ENCODE measurements at places on chromosomes 1 and 21.

- DNase-seq: no peak
Measured at GRCh38 chr1:63448731-63449246, 74.2 kb downstream of the ITGB3BP start.

GRCh38 chr1:93976291-93976690, 67.1 kb upstream of the GCLM start:
- DNase-seq: no peak

- DNase-seq: no peak
Measured at GRCh38 chr21:43343992-43344886, 82.7 kb downstream of the SIK1 start.

DNA sequence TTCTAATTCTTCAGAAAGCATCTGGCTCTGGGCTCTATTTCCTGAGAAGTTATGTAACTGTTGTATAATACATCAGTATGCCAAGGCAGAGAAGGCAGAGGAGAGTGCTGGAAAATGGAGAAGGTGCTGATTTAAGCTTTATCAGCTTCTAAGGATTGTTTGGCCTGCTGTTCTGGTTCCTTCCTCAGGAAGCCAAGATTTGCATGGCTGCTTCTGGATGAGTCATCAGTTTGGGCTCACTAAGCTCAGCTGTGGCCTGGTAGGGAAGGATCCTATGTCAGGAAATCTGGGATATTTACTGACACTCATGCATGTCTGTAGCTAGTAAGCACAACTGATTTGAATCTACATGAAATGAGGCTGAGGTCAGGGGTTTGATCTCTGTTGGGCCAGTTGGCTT, 73.2 kb upstream of the ADGRL4 start:
- DNase-seq: no peak

DNA sequence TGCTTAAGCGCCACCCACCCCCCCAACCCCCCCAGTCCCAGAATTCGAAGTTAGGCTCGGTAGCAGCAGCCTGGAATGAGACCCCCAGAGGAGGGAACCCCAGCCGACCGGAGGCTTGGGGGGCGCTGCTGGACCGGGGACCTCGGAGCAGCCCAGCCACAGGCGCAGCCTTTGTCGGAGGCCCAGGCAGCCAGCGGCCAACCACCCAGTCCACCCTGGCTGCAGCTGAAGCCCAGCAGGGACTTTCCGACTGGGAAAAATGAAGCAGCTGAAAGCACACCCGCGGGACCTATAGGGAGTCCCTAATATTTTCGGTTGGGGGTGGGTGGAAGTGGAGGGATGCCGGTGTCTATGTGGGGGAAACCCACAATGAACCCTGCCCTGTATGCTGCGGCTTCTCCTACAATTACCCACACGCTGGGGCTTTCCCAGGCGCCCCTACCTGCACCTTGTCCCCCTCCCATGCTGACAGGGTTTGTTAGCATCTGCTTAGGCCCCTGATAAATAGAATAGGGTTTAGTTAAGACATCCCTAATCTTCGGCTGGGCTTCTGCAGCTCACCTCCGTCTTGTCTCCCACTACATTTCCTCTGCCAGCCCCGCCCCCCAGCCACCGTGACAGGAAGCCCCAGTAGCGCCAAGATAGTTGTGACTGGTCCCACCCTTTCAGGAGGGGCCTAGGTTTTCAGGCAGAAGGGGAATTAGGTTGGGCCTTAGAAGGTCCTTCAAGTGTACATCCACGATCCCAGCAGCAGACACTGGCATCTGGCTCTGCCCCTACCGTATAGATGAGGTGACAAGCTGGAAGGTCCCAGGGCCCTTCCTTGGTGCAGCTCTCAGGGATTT, 838 bp downstream of the CCDC28B start:
- DNase-seq: no peak

DNA sequence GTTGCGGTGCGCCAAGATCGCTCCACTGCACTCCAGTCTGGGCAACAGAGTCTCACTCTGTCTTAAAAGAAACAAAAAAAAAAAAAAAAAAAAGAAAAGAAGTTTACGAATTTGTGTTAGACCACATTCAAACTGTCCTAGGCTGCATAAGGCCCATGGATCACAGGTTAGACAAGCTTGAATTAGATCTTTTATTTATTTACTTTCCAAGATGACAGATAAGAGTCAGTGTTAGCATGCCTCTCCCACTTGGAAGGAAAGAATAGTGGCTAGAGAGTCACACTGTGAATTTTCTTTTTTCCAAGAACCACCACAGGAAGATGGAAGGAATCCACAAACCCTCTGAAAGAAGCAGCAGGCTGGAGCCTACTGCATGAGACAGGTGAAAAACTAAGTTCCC, 29.3 kb downstream of the NSL1 start:
- no peak for DNase-seq

DNA sequence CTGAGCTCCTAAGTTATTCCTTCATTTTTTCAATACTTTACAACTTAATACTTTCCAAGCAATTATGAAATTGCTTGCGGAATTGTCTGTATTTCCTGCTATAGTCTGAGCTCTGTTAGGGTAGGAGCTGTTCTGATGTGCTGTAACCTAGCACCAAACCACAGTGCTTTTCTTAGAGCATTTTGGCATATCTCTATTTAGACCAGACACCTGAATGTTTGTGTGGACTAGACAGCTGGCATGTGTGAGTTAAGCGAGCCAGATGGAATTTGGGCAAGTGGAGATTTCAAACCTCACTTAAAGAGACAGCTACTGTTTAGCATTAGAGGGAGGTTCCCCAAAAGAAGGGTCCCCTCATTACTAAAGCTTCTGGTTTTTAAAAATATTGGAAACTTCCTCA, 106.1 kb downstream of the RWDD3 start:
- no peak for DNase-seq

DNA sequence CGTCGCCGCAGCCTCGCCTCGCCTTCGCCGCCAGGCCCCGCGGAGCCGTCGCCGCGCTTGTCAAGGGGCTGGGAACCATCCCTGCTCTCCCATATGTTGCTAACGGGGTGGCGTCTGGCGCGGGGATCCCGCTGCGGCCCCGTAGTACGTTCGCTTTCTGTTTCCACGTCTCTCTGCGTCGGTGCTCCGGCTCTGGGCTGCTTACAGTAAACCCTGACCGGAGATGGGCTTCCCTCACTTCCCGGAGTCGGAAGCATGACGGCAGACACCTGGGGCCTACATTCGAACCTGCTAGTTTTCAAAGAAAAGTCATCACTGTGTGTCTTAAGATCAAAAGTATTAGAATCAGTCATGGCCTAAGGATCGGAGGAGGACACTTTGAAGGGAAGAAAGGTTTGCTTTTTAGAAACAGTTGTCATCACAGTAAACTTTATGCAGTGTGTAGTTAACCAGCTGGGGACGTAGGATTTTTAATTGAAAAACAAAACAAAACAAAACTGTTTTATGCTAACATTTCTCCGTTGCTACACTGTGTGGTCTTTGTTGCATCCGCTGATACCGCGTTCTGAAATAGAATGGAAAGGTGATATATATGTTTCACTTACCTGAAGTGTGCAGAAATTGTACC, 69.0 kb downstream of the SLC35A3 start:
- no peak for DNase-seq

- no peak for DNase-seq
Measured at GRCh38 chr1:229410692-229411433, 23.0 kb downstream of the ACTA1 start.

DNA sequence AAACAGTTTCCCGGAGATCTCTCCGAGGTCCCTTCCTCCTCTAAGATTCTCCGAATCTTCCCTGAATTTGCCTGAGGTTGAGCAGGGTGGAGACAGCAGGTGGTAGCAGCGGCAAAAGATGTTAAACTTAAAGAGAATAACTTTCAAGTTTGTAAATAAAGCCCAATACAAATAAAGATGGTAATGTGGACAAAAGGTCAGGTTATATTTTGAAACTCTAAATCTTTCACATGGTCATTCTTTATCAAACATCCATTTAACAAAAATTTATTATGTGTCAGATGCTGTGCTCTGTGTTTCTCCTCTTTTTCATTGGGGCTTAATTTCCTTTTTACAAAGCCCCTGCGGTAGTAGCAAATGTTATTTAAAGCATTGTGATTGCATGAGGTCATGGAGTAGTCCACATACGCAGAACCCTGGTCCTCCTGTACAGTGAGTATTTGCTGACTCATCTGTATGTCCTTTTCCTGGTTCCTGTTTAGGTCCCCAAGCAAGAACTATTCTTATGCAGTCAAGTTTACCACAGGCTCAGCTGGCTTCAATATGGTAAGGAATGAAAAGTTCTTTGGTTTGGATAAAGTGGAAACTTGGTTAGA, 119.2 kb downstream of the ITSN1 start:
- DNase-seq: no peak
